Peyer's patch (tissue), 4 donors: ENCODE measurements at places on chromosomes 1 and 21.
A peak's percentile ranks its signal among the peaks of the same experiment; 100 is the strongest.

GRCh38 chr1:118147522-118147921 lies 37.5 kb downstream of the SPAG17 start:
- DNase-seq, result no peak

GRCh38 chr1:50980505-50980904 lies 10.5 kb downstream of the CDKN2C start:
- DNase-seq, result no peak

DNA sequence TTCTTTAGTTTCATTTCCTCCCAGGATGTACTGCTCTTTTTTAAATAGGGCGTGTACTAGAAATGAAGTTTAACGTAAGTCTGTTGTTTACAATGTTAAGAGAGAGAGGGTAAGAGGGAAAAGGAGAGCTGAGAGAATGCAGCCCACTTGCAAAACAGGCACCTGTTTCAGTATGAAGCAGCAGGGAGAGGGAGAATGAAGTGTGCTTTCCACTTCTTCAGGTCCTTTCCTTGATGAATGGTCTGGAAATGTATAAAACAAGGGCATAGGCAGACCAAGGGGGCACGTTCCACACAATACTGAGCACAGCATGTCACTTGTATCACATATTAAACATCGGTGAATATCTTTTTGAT lies 2.0 kb downstream of the KCNA3 start:
- no peak for DNase-seq

DNA sequence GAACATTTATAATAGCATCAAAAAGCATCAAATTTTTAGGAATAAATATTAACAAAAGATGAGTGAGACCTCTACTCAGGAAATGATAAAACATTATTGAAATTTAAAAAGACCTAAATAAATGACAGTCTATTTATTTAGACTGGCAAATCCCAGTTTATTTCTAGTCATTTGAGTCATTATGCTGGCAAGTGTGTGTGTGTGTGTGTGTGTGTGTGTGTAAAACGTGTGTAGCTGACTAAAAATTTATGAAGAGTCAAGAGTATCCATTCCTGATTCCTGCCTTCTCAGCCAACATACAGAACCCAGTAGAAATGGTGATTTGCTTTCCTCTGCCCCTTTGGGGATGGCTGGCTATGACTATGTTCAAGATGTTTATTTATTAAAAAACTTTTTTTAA lies 46.2 kb downstream of the OSBPL9 start:
- no peak for DNase-seq

GRCh38 chr1:85195703-85196102 lies 5.1 kb downstream of the SYDE2 start:
- no peak for DNase-seq

DNA sequence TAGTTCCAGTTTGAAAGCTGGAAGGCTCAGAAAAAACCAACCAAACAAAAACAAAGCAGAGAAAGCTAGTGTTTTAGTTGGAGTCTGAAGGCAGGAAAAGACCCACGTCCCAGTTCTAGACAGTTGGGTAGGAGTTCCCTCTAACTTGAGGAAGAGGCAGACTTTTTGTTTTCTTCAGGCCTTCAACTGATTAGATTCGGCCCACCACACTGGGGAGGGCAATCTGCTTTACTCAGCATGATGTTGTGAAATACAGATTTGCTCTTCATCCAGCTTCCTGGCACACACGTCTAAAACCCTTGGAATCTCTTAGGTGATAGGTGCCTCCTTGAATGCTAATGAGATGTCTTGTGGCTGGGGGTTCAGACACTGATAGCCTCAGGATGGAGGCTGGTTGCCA lies 49.1 kb upstream of the CSF3R start:
- DNase-seq, result no peak

DNA sequence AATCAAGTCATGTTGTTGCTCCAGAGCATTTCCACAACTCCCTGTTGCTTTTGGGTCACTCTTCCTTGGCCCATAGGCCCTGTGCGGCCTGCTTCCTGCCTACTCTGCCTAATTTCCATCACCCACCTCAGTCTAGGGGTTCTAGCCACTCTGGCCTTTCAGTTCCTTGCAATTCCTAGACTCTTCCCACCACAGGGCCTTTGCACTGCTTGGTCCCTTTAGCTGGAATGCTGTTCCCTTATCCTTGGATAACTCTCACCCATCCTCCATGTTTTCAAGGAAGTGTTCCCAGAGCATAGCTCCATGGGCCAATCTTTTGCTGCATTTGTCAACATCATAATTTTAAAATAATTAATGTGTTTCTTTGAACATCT lies 18.7 kb downstream of the EPHB2 start:
- DNase-seq, result no peak

DNA sequence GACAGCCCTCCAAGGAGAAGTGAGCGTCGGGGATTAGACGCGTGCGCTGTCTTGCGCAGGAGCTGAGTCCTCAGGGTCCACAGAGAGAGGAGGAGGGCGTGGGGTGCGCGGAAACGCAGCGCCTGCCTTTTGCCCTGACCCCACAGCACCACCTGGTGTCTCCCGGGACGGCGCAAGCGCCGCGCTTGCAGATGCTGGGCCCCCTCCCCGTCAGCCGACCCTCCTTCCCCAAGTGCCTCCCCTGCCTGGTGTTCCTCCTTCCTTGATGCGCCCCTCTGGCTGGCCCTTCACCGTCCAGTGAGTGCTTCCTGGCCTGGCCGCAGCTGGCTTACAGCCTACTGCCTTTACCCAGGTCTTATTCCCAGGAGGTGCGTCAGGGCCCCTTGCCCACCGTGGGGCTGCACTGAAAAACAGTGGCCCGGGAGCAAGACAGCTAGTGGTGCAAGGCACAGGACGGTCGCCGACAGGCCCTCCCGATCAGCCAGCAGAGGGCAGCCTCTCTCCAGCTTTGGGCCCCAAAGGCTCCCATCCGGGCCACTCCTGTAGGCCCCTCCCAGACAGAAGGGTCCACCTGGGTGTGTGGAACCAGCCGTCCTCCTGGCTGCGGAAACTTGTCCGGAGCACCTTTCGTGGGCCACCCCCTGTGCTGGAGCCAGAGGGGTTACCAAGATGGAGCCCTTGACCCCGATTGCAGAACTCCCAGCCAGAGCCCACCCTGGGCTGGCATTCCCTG lies 12.9 kb upstream of the PHLDA3 start:
- peak; percentile 93 for DNase-seq
